Spinal cord (tissue), 10 donors: ENCODE measurements at places on chromosomes 2 and 18. TPM values are rescaled to one million over a fixed set of nuclear protein-coding genes. Genes with fewer than 3 reads are reported as not detected.

- no peak for DNase-seq
- no peak overlapping the region for H3K27ac ChIP-seq
- H3K27me3 ChIP-seq = no peaks in the 10 kb centered on the region
- no peaks in the 10 kb centered on the region for H3K36me3 ChIP-seq
- no peaks in the 10 kb centered on the region for H3K4me1 ChIP-seq
Measured at GRCh38 chr2:234269769-234270204, 219.3 kb downstream of the SPP2 start.

TUBA3E gene
- not detected for total RNA-seq

DNA sequence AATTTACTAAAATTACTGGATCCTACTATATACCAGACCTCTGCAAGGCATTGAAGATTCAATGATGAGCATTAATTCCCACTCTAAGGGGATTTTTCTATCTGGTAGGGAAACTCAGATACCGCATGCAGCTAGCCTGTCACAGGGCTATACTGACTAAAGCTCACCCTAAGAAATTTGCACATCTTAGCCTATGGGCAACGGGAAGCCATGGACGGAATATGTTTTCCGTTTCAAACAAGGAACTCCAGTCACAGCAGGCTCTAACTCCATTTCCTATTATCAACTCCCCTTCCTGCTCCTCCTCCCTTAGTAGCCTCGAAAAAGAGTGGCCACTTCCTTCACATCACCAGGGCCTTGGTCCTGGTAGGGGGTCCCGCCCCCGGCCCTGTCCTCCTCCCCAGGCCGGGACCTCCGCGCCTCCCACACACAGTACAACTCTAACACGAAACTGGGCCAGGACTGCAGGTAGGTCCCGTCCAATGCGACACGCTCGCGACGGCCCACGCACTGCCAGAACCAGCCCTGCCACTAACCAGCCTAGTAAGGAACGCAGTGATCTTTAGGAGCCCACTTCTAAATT is 659 bp upstream of the COX5B start:
- peaks cover 13% of the 10 kb centered on the region for H3K4me1 ChIP-seq
- no peaks in the 10 kb centered on the region for H3K27me3 ChIP-seq
- DNase-seq = no peak
- peaks cover 28% of the 10 kb centered on the region for H3K36me3 ChIP-seq
- peak overlapping the region; percentile 88 for H3K4me3 ChIP-seq

PCARE gene
- 0.06 TPM for total RNA-seq

DNA sequence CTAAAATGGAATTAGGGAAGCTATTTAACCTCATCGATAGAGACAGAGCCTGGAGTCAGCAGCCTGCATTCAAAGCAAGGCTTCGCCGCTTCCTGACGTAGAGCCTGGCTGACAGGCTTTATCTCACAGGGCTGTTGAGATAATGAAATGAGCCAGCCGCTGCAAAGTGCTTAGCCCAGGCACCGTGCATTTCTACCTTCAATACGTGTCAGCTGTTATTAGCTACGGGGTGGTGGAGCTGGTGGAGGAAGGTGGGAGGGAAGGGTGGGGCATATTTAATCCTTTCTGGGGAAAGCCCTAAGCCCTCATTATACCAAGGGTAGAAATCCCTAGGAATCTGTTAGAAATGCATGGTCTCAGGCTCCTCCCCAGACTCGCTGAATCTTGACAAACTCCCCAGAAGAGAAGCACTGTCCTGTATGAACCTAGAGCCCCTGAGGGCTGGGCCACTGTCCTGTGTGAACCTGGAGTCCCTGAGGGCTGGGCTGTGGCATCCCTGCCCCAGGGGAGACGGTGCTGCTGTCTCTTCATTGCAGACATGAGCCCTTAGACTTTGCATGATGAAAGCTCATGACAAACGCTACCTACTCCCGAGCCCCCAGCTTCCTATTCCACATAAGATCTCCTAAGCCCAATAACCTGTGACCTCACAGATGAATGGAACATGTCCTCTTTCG is 72.4 kb downstream of the ALPK2 start:
- no peak overlapping the region for H3K27ac ChIP-seq
- no peak for DNase-seq
- no peaks in the 10 kb centered on the region for H3K36me3 ChIP-seq

PLGLB1 gene
- total RNA-seq = 4.5 TPM

DNA sequence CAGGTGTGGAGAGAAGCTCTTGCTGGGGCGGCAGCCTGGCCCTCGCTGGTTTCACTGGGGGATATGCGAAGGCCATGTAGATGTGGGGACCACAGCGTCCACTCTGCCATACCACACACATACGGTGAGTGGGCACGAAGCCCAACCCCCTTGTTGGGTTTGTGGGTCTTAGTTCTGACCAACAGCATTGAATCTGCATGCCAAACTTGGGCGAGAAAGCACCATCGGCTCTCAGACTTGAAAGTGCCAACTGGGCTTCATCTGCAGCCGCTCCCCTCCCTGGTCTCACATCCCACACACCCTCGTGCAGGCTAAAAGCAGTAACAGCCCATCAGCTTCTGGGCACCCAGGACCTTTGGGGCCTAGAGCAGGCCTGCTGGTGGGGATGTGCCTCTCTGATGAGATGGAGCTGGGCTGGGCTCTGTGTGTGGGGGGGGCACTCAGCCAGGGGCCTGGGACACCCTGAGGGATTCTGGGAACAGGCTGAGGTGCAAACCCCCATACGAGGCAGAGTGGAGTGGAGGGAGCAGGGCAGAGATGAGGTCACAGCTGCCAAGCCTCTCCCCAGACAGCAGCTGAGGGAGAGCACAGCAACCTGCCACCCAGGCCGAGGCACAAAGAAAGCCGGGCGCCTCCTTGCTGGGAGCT is 264.4 kb downstream of the TWIST2 start:
- H3K36me3 ChIP-seq = peaks cover 86% of the 10 kb centered on the region
- no peak for DNase-seq
- H3K4me1 ChIP-seq = peaks cover 29% of the 10 kb centered on the region
- H3K4me3 ChIP-seq = no peak overlapping the region

DNA sequence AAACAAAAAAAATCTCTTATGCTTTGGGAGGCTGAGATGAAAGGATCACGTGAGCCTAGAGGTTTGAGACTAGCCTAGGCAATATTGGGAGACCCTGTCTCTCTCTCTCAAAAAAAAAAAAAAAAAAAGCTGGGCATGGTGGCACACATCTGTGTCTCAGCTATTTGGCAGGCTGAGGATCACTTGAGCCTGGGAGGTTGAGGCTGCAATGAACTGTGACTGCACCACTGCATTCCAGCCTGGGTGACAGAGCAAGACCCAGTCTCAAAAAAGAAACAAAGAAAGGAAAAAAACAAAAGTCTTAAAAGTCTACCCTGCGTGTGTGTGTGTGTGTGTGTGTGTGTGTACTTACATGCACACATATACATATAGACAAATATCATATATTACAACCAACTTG is 25.3 kb upstream of the OR6B3 start:
- no peak overlapping the region for H3K4me3 ChIP-seq
- H3K27ac ChIP-seq = no peak overlapping the region
- no peak for DNase-seq
- H3K36me3 ChIP-seq = no peaks in the 10 kb centered on the region

- no peak for DNase-seq
- H3K4me3 ChIP-seq = no peak overlapping the region
- H3K27ac ChIP-seq = no peak overlapping the region
- no peaks in the 10 kb centered on the region for H3K27me3 ChIP-seq
- peaks cover 3% of the 10 kb centered on the region for H3K4me1 ChIP-seq
Measured at GRCh38 chr2:234528410-234529148, 31.7 kb upstream of the ARL4C start.

- H3K36me3 ChIP-seq = no peaks in the 10 kb centered on the region
- no peaks in the 10 kb centered on the region for H3K4me1 ChIP-seq
- no peaks in the 10 kb centered on the region for H3K27me3 ChIP-seq
Measured at GRCh38 chr18:74679006-74679678, 81.5 kb downstream of the ZNF407 start.

LRRTM1 gene
- 7.7 TPM for total RNA-seq

GRCh38 chr2:237441605-237442274 is 27.8 kb upstream of the COL6A3 start:
- no peak for DNase-seq
- H3K27me3 ChIP-seq = no peaks in the 10 kb centered on the region
- H3K4me3 ChIP-seq = no peak overlapping the region
- peaks cover 9% of the 10 kb centered on the region for H3K4me1 ChIP-seq
- peak overlapping the region; percentile 10 for H3K27ac ChIP-seq
- no peaks in the 10 kb centered on the region for H3K36me3 ChIP-seq

- no peaks in the 10 kb centered on the region for H3K4me1 ChIP-seq
- H3K27me3 ChIP-seq = no peaks in the 10 kb centered on the region
- no peak overlapping the region for H3K27ac ChIP-seq
Measured at GRCh38 chr18:53909668-53910067, 314.8 kb downstream of the MBD2 start.

RSAD2 gene
- 6.9 TPM for total RNA-seq

- H3K27me3 ChIP-seq = no peaks in the 10 kb centered on the region
- no peak overlapping the region for H3K27ac ChIP-seq
- H3K36me3 ChIP-seq = no peaks in the 10 kb centered on the region
- no peak overlapping the region for H3K4me3 ChIP-seq
- no peak for DNase-seq
- H3K4me1 ChIP-seq = peaks cover 24% of the 10 kb centered on the region
Measured at GRCh38 chr2:126778561-126779501, 119.9 kb upstream of the TEX51 start.

GRCh38 chr18:68288408-68288807 is 426.5 kb downstream of the TMX3 start:
- no peak overlapping the region for H3K27ac ChIP-seq
- no peak overlapping the region for H3K4me3 ChIP-seq
- DNase-seq = no peak
- no peaks in the 10 kb centered on the region for H3K27me3 ChIP-seq
- no peaks in the 10 kb centered on the region for H3K4me1 ChIP-seq
- H3K36me3 ChIP-seq = no peaks in the 10 kb centered on the region

EMX1 gene
- total RNA-seq = 0.28 TPM

MYOM1 gene
- 9.2 TPM for total RNA-seq

SERPINB10 gene
- 0.33 TPM for total RNA-seq

DNA sequence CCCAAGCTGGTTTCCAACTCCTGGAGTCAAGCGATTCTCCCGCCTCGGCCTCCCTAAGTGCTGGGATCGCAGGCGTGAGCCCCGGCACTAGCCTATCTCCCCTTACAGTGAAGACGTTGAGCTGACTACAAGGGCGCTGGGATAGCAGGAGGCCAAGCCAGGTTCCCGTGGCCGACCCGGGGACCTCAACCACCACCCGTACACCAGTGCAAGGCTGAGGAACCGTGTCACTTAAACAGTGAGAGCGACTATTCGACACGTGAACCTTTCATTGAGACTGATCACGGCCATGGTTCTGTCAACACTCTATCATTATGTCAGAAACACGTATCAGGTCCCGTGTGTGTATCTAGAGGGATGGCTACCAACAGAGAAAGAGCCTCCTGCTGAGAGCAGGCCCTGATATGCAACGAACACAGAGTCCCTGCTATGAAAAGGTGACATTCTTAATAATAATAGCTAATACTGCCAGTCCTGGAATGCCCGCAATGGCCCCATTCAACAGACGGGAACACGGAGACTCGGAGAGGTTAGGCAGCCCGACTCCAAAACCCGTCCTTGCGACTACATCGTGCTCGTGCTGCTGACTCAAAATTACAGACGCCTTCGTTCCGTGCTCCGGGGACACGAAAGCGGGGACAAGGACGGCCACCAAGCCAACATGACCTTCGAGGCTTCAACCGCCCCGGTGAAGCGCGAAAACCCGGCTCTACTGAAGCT is 833 bp downstream of the AFG3L2 start:
- peak overlapping the region; percentile 81 for H3K27ac ChIP-seq
- H3K36me3 ChIP-seq = peaks cover 7% of the 10 kb centered on the region
- H3K4me1 ChIP-seq = peaks cover 23% of the 10 kb centered on the region
- H3K4me3 ChIP-seq = peak overlapping the region; percentile 72
- no peak for DNase-seq

SGO2 gene
- total RNA-seq = 10.8 TPM

GRCh38 chr2:24049485-24050021 is at the start of gene FKBP1B:
Gene FKBP1B, plus strand, starts transcription at chr2:24049741. Its CDS starts 109 bp downstream, at chr2:24049850.
- H3K27ac ChIP-seq = peak within 1 kb of the TSS; percentile 45
- no peak for DNase-seq
- H3K4me3 ChIP-seq = peak within 1 kb of the TSS; percentile 58
- peaks cover 9% of the 10 kb centered on the region for H3K36me3 ChIP-seq
- H3K4me1 ChIP-seq = peaks cover 15% of the 10 kb centered on the region

DNA sequence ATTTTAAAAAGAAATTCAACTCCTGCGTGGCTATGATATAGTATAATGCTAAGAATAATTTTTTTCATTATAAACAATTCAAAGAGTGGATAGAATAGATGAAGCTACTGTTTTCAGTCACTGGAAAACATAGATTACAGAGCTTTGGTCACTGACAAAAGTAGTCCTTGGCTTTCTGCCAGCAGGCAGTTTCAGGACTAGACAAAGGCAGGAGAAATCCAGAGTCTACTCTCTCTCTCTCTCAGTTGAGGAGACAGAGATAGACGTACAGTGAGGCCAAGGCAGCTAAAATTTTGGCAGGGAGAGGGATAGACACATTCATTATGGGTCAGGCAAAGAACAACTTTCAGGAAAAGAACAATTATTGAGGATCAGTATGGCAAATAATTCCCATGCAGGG is 491.4 kb upstream of the CRIM1 start:
- no peak overlapping the region for H3K4me3 ChIP-seq
- DNase-seq = peak; percentile 30
- H3K27ac ChIP-seq = no peak overlapping the region
- no peaks in the 10 kb centered on the region for H3K36me3 ChIP-seq
